Mucosa of gallbladder (tissue), 1 donor: ENCODE measurements at places on chromosomes 4 and X. TPM values are rescaled to one million over a fixed set of nuclear protein-coding genes. Genes with fewer than 3 reads are reported as not detected.

TMPRSS11A gene
- total RNA-seq: not detected

DNA sequence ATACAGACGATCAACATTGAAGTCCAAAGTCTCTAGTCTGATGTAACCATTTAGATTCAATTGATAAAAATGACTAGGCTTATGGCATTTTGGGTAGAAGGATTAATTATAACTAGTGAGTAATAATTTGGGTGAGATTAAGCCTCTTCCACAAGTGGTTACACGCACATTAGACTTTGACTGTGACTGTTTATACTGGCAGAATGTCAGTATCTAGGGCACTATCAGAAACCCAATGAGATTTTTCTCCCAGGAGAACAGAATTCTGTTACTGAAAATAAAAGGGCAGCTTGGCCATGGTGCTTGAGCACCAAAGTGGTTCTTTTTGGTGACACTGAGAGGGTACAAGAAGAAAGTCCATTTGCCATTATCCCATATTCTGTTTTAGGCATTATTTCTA is 3.3 kb downstream of the PLS3 start:
- DNase-seq: no peak

DNA sequence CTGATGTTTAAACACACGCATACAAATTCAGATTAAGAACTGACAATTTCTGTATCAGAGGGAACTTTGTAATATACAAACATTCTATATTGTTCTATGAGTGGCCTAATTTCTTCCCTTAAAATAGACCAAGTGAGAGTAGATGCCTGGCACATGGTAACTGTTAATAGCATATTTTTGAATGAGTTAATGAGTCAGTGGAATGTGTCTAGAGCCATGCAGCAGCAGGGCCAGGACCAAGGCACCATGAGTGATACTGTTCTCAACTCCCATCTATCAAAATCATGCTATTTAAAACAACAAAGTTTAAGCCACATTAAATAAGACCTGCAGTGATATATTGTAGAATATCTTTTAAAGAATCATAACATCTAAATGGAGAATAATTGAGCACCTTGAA is 98.3 kb downstream of the ARHGAP24 start:
- no peak for DNase-seq

- DNase-seq: no peak
Observed at GRCh38 chr4:151417164-151417571, 8.2 kb downstream of the FHIP1A start.

- no peak for DNase-seq
Observed at GRCh38 chr4:3476936-3477749, 14.0 kb downstream of the DOK7 start.

GRCh38 chr4:118141240-118141639 is 107.0 kb downstream of the NDST3 start:
- no peak for DNase-seq

GRCh38 chrX:101287402-101287801 is 3.7 kb downstream of the TAF7L start:
- DNase-seq: peak; percentile 13

DNA sequence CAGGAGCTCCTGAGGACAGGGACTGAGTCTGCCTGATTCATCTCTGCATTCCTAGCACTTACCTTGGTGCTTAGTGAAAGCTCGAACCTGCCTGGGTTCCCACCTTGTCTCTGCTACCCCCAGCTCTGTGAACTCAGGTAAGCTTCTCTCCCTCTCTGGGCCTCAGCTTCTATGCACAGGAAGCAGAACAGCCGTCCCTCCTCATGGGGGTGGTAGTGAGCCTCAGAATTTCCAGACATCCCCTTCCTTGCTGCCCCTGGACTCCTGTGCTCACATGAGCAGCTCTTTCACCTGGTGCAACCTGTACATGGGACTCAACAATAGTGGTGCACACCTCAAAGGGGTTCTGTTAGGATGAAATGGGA is 50.8 kb downstream of the HTRA3 start:
- DNase-seq: no peak

GRCh38 chrX:154774622-154775021 is 12.0 kb downstream of the DKC1 start:
- DNase-seq: no peak

DNA sequence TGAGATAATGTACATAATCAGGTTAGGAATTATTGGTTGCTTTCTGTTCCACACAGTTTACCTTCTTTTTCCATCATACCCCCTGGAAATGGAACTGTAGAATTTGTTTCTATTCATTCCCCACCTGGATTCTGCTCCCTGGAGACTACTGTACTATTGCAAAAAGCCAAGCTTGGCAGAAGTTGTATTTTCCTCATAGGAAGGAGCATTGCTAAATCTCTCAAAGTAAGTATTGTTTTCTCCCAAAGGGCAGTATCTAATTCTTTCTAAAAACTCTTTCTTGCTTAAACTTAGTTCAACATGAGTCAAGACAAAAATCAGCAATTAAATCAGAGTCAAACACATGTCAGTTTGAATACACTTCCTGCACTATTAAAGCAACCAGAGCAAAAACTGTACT is 136.2 kb downstream of the CDS1 start:
- DNase-seq: no peak

GRCh38 chrX:44784241-44784640 is 59.6 kb upstream of the DUSP21 start:
- DNase-seq: no peak

DNA sequence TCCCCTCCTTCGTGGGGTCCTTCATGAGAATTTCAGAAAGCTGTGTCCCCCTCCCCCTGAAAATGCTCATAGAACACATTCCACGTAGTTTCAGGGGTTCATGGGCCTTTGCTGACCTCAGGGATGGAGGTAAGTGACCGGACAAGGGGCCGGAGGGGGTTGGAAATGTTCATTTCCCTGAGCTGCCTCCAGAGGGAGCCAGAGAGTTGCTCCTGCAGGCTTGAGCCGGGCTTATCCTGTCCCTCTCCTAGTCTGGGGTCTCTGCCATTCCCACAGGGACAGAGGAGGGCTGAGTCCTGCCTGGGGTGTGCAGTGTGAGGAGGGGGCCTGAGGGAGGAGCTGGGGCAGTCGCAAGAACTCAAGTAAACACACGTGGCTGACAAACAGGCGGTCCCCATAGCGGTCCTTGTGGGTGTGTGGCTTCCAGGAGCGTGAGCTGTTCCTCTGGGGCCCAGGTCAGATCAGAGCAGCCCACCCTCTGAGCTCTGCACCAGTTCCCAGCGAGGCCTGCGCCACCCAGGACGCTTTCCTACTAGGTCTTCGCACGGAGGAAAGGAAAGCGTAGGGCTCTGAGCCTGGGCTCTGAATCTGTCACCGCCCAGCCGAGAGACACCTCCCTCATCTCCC is 62.5 kb downstream of the WFS1 start:
- no peak for DNase-seq

DNA sequence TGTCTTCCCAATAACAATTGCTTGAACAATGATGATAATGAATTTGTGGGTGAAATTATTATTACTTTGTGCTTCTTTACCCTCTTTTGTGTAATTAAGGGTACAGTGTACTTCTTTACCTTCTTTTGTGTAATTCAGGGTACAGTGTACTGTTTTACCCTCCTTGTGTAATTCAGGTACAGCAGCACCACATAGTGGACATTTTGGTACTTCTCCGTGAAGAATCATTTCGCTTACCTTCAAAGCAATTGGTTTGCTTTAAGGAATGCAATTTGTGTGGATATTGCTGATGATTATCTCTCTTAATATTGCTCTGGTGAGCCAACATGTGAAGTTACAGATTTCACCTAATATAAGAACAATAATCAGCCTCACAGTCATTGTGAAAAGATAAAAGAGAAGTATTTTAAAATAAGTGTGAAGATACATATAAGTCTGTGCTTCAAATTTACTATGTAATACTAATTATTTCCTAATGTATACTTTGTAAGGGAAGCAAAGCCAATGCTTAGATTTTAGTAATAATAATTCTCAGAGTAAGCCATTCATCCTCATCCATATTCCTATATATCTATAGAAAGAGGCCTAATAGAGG is 27.2 kb upstream of the SEC24B start:
- peak; percentile 20 for DNase-seq

TCEAL9 gene
- total RNA-seq: 28.4 TPM

DNA sequence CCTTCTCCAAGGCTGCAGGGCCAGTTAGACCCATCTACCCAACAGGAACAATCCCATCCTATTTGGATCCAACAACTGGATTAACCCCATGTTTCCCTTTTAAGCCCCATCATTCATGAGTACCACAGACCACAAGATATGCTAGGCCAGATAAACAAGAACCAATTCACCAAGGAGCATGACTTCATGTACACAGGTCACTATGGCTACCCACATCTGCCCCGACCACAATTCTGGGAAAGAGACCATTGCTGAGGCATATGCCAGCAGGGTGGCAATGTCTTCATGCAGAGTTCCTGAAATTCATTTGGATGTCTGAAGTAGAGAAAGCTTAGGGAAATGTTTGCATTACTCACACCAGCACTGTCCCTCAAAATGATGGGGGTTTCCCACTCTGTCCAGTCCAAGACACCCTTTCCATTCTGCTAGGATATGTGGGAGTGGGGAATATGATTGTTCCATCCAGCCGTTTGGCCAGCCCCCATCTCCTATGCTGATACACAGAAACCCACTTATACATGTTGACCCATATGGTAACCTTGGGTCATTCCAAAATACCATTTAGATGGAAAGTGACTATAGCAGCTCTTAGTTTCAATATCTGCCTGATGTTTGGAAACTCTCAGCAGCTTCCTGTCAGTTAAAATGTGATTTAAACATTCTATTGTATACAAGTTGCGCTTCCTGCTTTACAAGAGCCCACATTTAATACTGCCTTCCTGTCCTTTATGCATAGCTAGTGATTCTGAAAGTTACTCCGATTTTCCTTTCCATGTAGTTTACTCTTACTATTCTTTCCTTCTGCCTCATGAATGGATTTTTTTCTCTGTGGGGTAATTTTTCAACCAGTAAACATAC is 129.0 kb downstream of the AMMECR1 start:
- DNase-seq: no peak

DNA sequence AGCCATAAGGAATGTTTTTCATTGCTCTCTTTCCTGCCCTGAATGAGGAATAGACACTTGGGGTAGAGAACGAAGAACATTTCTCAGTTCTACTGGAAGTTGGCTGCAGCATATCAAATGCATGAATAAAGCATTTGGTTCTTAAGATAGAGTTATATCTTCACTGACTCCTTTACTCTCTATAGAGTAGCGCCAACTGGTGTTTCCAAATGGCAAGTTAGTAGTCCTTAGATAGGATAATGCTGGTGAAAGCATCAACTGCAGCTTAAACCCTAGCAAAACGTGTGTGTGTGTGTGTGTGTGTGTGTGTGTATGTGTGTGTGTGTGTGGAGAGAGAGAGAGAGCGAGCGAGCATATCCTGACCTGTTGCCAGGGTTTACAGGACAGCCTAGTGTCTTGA is 62.2 kb upstream of the FRMPD4 start:
- no peak for DNase-seq

PF4V1 gene
- not detected for total RNA-seq

MAP7D3 gene
- 6.3 TPM for total RNA-seq

GRCh38 chr4:158496030-158496741 is 25.5 kb upstream of the RXFP1 start:
- no peak for DNase-seq

TMPRSS11B gene
- not detected for total RNA-seq

GRCh38 chr4:11201256-11201655 is 227.4 kb downstream of the HS3ST1 start:
- no peak for DNase-seq

MEPE gene
- total RNA-seq: not detected

GRCh38 chr4:121658125-121658524 is 38.7 kb downstream of the ANXA5 start:
- no peak for DNase-seq
